ENCODE measurements at places on chromosomes 2 and 18.

- no peak for DNase-seq
These were observed 39.9 kb downstream of the DARS1 start for GRCh38 chr2:135945526-135945925.

- DNase-seq = no peak
These were observed 18.0 kb downstream of the MALL start for GRCh38 chr2:110097506-110098220.

DNA sequence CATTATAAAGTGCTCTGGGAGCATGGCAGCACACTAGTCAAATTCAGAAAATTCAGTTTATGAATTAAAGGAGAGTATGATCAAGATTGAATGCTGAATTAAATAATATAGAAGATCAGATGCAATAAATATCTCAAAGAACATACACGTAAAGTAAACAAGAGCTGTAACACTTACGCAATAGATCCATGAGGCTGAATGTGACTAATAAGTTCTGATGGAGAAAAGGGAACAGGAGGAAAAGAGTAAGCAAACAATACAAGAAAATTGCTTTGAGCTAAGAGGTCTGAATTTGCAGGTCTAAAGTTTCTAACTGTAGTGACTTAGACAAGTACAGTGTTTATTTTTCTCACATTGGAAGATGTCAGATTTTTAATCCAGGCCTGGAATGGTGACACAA, 646.7 kb upstream of the ZNF804A start:
- no peak for DNase-seq

- no peak for DNase-seq
These were observed 41.3 kb downstream of the DYSF start for GRCh38 chr2:71494523-71495155.

DNA sequence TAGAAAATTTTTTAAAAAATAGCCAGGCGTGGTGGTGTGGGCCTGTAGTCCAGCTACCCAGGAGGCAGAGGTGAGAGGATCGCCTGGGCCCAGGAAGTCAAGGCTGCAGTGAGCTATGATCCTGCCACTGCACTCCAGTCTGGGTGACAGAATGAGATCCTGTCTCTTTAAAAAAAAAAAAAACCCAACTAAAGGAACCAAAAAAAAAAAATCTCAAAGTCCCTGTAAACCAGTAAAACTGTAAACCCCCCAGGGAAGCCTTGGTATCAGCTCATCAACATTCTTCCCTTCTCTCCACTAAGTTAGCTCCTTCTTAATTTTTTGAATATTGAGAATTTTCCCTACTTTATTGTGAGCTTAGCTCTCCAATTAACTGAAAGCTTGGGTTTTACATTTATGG, 8.4 kb upstream of the MCFD2 start:
- DNase-seq = no peak

DNA sequence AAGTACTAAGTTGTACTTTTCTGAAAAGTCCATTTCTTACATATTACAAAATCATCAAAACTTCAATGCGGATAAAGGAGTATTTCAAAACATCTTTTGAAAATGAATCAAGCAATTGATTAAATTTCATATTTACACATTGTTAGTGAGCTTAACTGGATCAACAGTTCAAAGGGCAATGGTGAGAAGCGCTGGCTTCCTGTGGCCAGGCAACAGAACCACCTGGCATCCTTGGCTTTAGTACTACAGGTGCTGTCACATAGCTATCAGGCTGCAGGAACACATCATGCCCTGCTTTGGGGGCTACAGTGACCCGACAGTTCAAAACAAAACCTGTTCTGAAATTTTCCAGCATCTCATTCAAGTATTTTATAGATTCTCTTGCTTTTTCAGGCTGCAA, 59.2 kb downstream of the SMAD2 start:
- DNase-seq = no peak

DNA sequence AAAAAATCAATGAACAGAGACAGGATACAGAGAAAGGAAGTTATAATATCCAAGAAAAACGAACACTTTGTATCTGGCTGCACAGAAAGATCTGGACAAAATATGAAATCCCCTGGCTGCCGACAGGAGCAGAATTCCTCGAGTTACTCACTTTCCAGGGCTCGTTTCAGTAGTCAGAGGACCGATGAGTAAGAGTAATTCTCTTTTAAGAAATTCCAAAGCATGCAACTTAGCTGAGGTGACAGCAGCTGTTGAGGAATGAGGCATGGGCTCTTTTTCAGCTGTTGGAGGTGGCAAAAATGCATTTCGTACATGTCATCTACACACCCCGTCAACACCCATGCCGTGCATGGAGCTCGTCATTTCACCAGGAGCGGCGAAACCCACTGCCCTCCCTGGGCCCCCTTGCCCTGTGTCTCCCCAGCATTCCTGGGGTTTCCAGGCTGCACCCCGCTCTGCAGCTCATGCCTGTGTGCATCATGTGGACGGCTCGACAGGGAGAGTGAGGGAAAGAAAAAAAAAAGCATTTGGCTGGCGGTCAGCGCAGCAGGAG, 210.8 kb upstream of the SMIM21 start:
- DNase-seq = no peak

DNA sequence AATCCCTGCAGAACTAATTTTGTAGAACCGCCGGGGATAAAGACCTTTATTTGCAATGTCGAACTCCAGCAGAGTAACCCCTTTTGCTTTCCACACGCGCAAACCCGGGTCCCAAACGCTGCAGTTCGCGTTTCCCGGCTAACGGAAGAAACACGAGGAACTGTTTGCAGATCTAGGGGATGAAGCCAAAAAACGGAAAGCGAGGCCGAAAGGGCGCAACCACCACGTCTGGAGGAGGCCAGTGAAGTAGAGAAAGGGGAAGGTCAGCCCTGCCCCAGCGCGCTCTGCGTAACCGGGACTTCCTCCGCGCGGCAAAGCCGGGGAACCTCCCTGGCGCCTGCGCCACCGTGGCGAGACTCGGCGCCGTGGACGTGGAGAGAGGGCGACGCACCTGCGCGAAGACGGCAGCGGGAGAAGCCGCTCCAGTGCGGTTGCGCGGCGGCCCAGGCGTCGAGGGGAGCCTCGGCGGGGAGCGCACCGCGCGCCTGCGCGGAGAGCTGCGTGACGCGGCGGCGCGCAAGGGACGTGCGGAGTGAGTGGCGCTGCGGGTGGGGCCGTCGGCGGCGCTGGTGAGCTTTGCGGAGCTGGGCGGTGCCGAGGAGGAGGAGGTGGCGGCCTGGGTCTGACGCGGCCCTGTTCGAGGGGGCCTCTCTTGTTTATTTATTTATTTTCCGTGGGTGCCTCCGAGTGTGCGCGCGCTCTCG, at the start of gene PPP1CB:
Gene PPP1CB (plus strand): TSS at position 579 of the 704 bp plus-strand sequence. CDS start 295 bp downstream, outside the sequence.
- peak; percentile 95 for DNase-seq

DNA sequence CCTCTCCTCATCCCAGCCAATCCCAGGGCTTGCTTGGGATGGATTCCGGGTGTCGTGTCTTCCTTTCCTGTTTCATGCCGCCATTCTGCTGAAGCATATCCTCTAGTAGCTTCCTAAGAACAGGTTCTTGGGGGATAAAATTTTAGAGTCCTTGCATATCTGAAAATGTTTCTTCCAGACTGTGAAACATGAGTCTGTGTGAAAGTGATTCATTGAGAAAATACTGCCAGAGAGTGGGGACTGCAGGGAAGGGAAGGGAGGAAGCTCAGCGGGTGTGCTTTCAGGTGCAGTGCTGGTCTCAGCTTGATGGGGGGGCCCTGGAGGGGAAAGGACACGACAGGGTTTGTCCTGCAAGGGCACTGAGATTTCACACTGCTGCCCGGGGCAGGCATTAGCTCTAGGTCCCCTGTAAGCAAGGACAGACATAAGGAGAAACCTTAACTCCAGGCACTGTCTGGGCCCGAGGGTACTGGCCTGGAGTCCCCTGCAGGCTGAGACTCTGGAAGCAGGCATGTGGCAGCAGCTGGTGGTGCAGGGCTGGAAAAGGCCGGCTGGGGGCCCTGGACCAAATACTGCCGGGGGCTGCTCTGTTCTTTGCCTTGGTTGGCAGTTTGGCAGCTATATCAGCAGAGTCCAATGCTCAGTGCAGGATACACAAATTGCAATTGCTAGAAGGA, 97.6 kb upstream of the HS6ST1 start:
- no peak for DNase-seq

DNA sequence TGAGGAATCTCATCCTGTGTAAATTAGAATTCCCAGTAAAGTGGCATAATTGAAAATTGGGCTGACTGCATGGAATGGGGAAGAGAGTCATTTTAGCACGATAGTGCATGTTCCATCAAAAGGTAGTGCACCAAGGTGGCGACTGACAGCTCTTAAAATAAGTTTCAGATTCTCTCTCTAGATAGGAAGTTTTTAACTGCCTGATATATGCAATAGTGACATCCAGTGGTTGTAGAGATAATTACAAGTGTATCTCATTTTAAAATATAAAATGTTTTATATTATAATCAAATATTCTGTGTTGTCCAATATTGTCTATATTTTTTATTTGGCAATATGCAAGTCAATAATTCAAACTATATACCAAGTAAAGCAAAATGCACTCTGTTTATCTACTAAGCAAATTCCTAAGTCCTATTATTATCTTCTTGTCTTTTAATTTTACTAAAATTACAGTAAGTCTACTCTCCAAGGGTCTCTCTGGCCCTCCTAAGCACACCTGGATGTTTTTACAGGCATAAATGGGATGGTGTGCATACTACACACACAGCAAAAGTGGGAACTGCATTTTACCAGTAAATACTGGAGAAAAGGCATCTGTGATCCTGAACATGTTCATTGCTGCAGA, 397.7 kb upstream of the HNRNPA3 start:
- no peak for DNase-seq

GRCh38 chr2:36536776-36537175, 61.2 kb downstream of the FEZ2 start:
- no peak for DNase-seq

GRCh38 chr18:21513292-21513691, 87.2 kb downstream of the ESCO1 start:
- no peak for DNase-seq

DNA sequence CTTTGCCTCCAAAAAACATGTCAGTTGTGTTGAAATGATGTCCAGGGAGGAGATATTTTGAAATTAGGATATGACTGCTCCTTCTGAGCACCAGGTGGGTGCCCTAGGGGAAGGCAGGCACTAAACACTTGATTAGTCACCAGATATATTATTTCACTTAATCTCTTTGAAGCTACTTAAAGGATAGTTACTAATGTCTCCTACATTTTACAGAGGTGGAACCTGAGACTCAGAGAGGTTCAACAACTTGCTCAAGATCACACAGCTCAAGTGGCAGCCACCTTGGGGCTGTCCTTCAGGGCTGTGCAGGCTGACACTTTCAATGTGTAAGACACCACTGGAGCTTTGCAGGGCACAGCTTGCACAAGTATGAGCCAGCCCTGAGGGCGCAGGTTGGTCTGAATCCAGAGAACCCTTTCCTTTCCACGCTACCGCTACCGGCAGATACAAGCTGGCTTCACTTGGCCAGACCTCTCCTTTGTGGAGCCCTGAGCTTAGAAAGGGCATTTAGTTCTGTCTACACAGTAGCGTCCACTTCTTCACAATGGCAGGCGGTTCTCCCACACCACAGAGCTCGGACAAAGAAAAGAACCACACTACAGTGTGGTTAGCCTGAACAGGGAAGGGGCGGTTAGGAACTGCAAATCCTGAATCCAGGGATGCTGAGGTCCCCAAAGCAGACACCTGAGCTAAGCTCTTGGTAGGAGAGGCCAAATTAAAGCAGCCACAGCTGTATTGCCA, 16.4 kb downstream of the ALPK2 start:
- no peak for DNase-seq

DNA sequence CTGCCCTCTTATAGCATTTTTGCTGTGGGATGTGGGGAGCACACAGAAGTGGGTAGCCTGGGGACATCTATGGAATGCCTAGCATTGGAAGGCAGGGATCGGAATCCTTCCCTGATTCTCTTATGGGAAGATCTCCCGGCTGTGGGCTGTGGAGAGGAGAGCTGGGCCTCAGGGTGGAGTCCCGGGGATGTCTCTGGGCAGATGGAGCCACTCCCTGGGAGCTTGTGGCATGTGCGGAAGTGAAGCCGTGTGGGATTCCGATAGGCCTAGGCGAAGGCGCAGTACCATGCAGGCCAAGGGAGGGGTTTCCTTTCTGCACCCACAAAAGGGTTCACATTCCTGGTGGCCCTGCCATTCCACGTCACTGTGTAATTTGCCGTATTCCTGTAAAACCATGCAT, 87.9 kb downstream of the GLI2 start:
- no peak for DNase-seq

DNA sequence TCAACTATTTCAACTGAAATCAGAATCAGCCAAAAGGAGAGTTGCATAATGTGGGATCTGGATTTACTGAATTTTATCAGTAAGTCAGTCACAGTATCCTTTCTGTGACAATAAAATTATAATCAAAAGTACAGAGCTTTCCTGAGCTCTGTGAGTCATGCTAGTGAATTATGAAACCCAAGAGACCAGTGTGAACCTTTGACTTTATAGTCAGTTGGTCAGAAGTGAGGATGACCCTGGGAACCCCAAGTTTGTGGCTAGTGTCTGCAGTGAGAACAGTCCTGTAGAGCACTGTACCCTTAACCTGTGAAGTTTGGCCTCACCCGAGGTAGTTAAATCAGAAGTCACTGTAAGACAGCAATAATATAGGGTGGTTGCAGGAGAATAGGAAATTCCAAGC, 381.7 kb downstream of the CDH19 start:
- no peak for DNase-seq

- DNase-seq = no peak
These were observed 92.8 kb downstream of the PTGR3 start for GRCh38 chr18:75116165-75116564.

DNA sequence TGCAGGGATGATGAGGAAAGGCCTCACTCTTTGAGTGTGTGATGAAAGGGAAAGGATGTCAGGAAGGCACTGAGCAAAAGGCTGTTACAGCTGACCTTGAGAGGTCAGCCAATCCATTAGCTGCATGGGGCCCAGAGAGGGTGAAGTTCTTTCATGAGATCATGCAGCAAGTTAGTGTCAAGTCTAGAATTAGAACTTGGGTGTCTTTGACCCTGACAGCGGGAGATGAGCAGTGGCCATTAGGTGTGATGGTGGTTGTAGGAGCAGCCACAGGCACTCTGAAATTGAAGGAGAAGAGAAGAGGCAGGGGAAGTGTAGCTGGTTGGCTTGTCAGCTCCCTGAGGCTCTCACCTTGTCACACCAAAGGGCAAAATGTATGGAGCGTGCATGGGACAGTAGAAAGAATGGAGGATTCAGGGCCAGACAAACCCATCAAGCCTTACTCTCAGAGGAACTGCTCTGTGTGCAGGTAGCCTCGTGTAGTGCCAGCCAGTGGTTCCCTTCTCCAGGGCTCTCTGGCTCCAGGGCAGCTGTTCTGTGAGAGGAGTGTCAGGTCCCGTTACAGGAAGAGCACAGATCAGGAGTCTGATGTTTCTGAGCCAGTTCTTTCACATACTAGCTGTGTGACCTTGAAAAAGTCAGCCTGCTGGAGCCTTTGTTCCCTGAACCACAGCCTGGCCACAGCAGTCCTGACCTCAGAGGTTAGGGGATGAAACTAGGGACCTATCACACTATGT, 35.9 kb downstream of the MAP4K4 start:
- peak; percentile 25 for DNase-seq

DNA sequence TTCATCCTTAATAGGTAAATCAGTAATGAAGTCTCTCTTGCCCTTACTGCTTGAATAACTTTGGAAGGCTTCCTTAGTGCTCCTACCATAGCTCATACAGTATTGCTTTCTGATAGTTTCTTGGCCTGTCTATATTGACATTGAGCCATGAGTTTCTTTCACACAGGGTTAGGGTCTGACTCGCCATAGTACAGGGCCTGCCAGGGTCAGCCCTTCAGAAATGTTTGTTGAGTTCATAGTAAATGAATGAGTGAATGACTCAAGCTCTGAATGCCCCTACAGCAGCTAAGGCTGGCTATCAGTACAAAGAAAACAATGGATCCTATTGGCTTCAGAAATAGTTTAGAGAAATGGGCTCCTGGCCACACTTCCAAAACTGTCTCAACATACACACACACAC, 65.0 kb upstream of the LRATD1 start:
- DNase-seq = no peak

GRCh38 chr2:177602611-177603164, 210.1 kb downstream of the AGPS start:
- no peak for DNase-seq

Data from activated T-cell treated with anti-CD3 and anti-CD28 coated beads, Interleukin-2, amount 50 U/mL, for 48 hours (primary cell).